Activated T-helper 1 cell treated with anti-CD3 and anti-CD28 coated beads, Interleukin-2, amount 50 U/mL, for 16 hours (primary cell): ENCODE measurements at places on chromosomes 7 and 10.

GRCh38 chr10:132134241-132135052 is 52.3 kb upstream of the DPYSL4 start:
- no peak for DNase-seq

DNA sequence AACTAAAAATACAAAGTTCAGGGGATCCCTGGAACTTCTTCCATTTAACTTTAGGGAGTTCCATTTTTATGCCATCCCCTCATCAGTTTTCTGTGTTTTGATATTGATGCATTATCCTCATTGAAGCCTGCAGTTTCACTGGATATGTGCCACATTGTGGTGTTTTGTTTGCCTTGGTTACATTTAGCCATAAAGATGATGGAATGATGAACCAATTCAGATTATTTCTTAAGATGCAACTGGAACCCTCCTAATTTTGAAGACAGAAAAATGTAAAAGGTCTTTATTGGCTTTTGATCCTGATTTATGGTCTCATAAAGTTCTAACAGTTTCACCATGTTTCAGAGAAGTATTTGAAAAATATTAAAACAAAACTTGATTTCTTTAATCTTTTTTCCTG is 314.2 kb upstream of the KLF6 start:
- no peak for DNase-seq

GRCh38 chr10:100364735-100365391 is 17.8 kb downstream of the SCD start:
- DNase-seq: no peak

DNA sequence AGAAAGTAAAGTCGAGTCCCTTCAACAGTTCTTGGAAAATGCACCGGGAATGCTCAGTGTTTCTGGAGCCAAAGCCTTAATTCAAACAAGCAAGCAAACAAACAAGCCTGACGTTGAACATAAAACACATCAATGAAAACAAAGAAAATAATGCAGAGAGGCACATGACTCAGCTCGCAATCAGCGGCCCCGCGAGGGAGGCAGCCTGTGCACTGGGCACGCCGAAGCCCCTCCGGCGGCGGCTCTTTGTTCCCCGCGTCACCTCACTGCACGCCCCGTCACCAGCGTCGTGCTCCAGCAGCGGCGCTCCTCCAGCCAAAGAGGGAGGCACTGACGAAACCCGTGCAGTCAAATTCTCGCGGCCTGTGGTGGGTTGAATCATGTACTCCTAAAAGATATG is 151.5 kb downstream of the DNAJB6 start:
- no peak for DNase-seq

- DNase-seq: no peak
These were observed 552.5 kb upstream of the FOXK1 start for GRCh38 chr7:4129481-4130122.

GRCh38 chr10:84214612-84215235 is 10.6 kb downstream of the LRIT2 start:
- no peak for DNase-seq

- no peak for DNase-seq
These were observed 228.9 kb upstream of the CELF2 start for GRCh38 chr10:10788761-10789160.
